Activated CD8-positive, alpha-beta T cell treated with anti-CD3 and anti-CD28 coated beads, Interleukin-2, amount 10 ng/mL, durations not matched to agents 7 days and 5 days (primary cell): ENCODE measurements at places on chromosomes 12 and 14. TPM values are rescaled to one million over a fixed set of nuclear protein-coding genes. Genes with fewer than 3 reads are reported as not detected.

The AQP2 gene
- not detected for total RNA-seq

The SPTLC2 gene
- 80.4 TPM for total RNA-seq

The KLRK1 gene
- total RNA-seq, result 117 TPM

The DAO gene
- not detected for total RNA-seq

The IKZF4 gene
- 19.9 TPM for total RNA-seq

The LMNTD1 gene
- total RNA-seq, result not detected

The JPH4 gene
- not detected for total RNA-seq

The SPX gene
- not detected for total RNA-seq

The KLRC1 gene
- total RNA-seq, result 5.0 TPM

The GPX2 gene
- total RNA-seq, result not detected

The IFNG-AS1 gene
- total RNA-seq, result 0.21 TPM

The KCNJ8 gene
- total RNA-seq, result not detected

The ERP27 gene
- total RNA-seq, result 8.7 TPM

The SLC38A4 gene
- total RNA-seq, result not detected

The PTGR2 gene
- total RNA-seq, result 1.4 TPM

The DIO3 gene
- not detected for total RNA-seq

The RPGRIP1 gene
- not detected for total RNA-seq

The NTF3 gene
- not detected for total RNA-seq

The ATL1 gene
- total RNA-seq, result 1.4 TPM

The STYK1 gene
- total RNA-seq, result 5.3 TPM

The GZMH gene
- 9.0 TPM for total RNA-seq

The KRT72 gene
- total RNA-seq, result 0.44 TPM

The KCNMB4 gene
- 0.60 TPM for total RNA-seq

The VWF gene
- total RNA-seq, result not detected

The GDF3 gene
- not detected for total RNA-seq

The SMIM41 gene
- total RNA-seq, result not detected

The RIMBP2 gene
- total RNA-seq, result not detected

The TPPP2 gene
- total RNA-seq, result not detected

The USP44 gene
- total RNA-seq, result 17.1 TPM

The AMDHD1 gene
- 1.6 TPM for total RNA-seq

The ANKRD33 gene
- total RNA-seq, result not detected

The MBD6 gene
- 68.4 TPM for total RNA-seq

The IL31 gene
- not detected for total RNA-seq

The OR4E2 gene
- not detected for total RNA-seq

The PDE3A gene
- total RNA-seq, result not detected

The ARHGAP9 gene
- total RNA-seq, result 248 TPM

The KRT85 gene
- total RNA-seq, result not detected
